ACHN (cell line): ENCODE measurements at places on chromosomes 13 and 19.

DNA sequence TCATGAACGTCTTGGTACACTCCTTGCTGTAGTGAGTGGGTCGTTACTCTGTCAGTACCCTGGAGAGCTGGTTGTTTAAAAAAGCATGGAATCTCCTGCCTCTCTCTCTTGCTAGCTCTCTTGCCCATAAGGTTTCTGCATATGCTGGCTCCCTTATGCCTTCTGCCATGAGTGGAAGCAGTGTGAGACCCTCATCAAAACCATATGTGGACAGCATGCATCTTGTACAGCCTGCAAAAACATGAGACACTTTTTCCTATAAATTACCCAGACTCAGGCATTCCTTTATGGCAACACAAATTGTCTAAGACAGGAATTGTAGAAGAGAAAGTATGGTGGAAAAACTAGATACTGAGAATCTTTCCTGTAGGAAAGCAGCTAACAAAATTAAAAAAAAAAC, 516.3 kb downstream of the SLITRK6 start:
- DNase-seq = no peak

- DNase-seq = no peak
Observed at GRCh38 chr13:113048766-113049165, 56.8 kb upstream of the F7 start.

- no peak for DNase-seq
Observed at GRCh38 chr19:46386151-46386550, 27.2 kb downstream of the CCDC8 start.

GRCh38 chr19:7860714-7861618, 13.2 kb downstream of the PRR36 start:
- no peak for DNase-seq

- DNase-seq = no peak
Observed at GRCh38 chr13:51628059-51628852, 44.0 kb downstream of the WDFY2 start.

DNA sequence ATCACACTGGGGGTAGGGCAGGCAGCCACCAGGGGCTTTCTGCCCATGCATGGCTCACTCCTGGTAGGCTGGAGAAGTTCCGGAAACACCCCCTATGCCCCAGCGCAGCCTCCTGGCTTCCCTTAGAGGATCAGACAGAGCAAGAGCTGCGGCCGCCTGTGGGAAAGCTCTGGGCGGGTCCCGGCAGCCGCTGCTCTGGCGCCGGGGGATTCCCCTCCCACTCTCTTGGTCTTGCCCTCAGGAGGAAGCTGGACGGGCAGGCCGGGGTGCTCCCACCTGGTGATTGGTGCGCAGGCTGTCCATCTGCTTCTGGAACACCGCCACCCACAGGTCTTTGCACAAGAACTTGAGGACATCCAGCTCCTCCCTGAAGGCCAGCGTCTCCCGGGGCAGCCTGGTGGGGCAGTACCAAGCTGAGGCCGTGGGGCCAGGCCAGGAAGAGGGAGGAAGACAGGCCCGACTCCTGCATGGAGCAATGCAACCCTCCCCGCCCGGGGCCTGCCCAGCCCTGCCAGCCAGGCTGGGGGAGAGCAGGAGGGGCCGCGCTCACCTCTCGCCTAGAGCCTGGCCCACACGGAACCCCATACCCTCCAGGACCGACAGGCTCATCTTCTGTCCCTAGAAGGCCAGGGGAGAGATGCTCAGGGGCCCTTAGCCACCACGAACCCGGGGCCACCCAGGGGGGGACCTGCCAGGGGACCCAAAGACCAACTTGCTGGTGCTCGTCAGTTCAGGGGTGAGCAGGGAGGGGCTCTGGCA, 4.0 kb upstream of the NKPD1 start:
- DNase-seq = no peak

GRCh38 chr19:51559240-51559639, 11.8 kb upstream of the ZNF175 start:
- DNase-seq = no peak

- peak; percentile 82 for DNase-seq
Observed at GRCh38 chr13:27374650-27375049, 49.8 kb upstream of the GTF3A start.

DNA sequence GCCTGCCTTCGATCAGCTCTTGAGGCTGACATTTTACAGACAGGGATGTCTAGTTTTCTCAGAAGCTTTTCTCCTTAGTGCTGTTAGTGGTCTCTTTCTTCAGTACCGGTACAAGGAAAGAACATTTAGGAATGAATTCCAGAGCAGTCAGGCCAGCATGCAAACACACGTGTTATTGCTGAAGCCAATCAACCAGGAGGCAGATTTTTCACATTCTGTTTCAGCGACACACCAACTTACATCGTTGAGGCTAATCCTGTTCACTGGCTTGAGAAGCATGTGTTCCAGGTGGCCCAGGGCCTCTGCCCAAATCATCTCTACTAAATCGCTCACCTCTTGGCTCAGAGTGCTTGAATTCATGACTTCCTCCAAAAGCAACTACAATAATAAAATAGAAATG, 19.2 kb downstream of the PARP4 start:
- peak; percentile 14 for DNase-seq

GRCh38 chr19:16232127-16232526, 34.4 kb downstream of the AP1M1 start:
- no peak for DNase-seq

DNA sequence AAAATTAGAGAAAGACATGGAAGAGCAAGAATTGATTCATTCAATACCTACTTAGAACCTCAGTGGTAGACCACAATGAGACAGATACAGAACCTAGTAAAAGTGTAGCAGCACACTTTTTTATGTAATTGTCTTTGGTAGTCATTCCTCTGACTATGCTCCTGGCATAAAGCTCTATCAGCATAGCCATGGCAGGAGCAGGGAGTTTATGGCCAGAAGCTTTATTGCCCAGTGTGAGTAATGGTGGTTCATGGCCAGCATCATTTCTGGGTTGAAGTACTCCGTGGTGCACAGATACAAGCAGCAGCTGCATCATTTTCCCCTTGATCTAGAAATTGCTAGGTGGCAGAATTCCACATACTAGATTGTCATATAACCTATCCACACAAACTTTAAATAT, 352.6 kb downstream of the TBC1D4 start:
- DNase-seq = no peak

DNA sequence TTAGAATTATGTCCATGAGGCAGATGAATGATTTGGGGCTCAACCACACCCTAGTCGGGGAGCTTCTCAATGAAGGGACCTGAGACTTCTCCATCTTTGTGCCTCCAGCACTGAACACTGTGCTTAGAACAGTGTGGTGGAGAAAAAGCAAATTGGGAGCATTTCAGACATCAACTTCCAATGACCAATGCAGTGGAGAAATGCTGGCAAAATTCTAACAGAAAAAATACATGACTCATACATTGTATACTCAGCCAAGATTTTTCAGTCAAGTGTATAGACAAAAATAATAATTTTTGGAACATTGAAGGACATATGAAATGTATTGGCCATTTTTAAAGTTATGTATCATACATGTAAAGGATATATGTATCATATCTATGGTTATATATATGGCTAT, 134.7 kb downstream of the FGF14 start:
- DNase-seq = no peak

GRCh38 chr19:28905996-28906395, 307.0 kb downstream of the UQCRFS1 start:
- no peak for DNase-seq

GRCh38 chr13:40186041-40186440, 480.4 kb downstream of the FOXO1 start:
- no peak for DNase-seq

GRCh38 chr13:21359855-21360254, 99.2 kb downstream of the ZDHHC20 start:
- DNase-seq = no peak

DNA sequence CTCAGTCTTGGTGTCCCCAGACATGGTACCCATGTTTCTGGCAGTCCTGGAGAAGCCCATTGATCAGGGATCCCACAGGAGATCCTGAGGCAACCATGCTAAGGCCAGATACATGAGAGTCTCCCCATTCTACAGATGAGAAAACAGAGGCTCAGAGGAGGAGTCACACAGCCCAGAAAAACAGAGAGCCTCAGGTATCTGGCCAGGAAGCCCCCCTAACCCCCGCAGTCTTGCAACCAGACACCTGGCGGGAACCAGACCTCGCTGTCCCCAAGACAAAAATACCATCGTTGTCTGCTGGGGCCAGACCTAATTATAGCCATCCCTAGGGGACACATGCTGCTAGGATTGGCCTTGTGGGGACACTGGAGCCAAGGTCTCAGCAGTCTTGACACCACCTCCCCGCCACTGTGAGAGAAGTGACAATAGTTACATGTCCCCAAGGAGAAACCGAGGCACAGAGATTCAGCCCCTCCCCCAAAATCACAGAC, 1.6 kb upstream of the PDE4C start:
- DNase-seq = no peak

GRCh38 chr19:49845414-49845813, 5.5 kb upstream of the PTOV1 start:
- no peak for DNase-seq

DNA sequence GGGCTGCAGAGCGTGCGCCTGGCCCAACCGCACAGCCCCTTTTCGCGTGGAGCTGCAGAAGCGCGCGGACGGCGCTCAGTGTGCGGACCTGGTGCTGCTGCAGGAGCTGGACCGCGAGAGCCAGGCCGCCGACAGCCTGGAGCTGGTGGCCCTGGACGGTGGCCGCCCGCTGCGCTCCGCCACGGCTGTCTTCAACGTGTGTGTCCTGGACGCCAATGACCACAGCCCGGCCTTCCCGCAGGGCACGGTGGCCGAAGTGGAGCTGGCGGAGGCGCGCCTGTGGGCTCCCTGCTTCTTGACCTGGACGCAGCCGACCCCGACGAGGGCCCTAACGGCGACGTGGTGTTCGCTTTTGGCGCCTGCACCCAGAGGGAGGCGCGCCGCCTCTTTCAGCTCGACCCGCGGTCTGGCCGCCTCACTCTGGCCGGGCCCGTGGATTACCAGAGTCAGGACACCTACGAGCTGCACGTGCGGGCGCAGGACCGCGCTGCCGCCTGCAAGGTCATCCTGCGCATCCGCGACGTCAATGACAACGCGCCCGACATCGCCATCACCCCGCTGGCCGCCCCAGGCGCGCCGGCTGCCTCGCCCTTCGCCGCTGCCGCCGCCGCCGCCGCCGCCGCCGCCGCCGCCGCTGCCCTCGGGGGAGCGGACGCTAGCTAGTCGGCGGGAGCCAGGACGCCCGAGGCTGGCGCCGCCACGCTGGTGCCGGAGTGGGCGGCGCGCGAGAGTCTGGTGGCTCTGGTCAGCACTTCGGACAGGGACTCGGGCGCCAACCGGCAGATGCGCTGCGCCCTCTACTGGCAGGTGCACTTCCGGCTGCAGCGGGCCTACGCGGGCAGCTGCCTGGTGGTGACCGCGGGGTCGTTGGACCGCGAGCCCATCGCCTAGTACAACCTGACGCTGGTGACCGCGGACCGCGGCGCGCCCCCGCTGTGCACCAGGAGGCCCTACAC, 172.2 kb downstream of the OLFM4 start:
- DNase-seq = no peak

DNA sequence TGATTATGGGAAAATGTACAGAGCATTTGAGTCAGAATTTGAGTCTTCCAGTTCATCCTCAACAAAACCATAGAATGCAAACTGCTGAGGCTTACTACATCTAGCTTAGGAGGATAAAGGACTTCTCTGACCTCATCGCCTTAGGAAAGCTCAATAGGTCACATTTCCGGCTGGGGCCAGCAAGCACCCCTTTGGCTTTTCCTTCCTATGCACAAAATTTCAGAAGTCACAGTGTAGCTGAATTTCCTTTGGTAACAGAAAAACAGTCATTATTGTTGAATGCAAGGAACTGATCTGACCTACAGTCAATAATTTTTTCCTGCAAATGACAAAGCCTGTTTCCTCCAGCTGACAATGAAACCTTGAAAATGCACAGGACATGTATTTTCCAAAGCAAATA, 32.8 kb upstream of the LRCH1 start:
- no peak for DNase-seq

- no peak for DNase-seq
Observed at GRCh38 chr19:50535672-50536187, 22.0 kb upstream of the ASPDH start.

- no peak for DNase-seq
Observed at GRCh38 chr13:66553391-66553790, 676.7 kb downstream of the PCDH9 start.

DNA sequence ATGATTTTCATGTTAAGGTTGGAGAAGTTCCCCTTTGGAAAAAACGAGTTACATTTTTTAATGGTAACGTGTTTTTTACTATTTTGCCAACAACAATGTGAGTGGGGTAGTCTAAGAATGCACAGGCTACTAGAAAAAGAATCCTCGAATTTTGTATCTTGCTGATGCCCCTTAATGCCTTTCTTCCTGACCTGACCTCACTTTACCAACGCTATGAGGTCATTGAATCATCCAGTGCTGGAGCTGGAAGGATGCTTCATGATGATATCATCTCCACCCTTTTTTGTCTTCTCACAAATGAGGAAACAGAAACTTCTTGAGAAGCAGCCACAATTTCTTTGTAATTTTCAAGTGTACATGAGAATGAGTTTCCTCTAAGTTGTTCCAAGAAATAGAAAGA, 8.2 kb upstream of the UBL3 start:
- DNase-seq = no peak

DNA sequence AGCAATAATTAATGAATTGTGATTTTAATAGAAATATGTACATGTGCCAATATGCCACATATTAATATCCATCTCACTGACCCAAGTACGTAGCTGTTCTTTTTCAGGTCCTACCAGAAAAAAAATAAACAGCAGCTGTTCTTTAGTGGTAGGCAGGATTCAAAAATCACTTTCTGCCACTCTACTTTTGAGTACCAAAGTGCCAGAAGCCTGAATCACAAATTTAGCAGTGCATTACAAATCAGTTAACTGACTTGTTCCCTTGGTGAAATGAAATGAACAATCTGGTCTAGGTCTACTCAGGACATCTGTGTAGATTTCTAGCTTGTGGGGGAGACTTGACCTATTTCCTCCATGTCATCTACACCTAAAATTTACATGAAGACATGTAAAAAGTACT, 775.5 kb upstream of the GPC6 start:
- no peak for DNase-seq

DNA sequence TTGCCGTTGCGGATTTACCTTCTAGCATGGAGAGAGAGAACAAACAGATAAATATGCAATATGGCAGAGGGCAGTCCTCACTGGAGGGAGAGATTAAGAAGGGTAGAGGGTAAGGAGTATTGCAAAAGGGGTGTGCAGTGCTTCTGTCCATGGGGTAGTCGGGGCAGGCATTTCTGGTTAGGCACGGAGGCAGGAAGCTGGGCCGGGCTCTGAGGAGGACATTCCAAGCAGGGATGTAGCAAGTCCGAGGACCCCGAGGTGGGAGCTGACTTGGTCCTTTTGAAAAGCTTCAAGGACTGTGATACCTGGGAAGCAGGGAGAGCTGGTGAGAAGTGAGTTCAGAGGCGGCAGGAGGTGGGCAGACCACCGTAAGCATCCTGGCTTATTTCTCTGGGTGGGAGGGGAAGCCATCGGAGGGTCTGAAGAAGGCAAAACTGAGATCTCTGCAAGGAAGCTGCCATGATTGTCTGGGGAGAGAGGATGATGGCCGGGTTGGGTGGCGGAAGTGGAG, 214.9 kb downstream of the FGF9 start:
- no peak for DNase-seq

DNA sequence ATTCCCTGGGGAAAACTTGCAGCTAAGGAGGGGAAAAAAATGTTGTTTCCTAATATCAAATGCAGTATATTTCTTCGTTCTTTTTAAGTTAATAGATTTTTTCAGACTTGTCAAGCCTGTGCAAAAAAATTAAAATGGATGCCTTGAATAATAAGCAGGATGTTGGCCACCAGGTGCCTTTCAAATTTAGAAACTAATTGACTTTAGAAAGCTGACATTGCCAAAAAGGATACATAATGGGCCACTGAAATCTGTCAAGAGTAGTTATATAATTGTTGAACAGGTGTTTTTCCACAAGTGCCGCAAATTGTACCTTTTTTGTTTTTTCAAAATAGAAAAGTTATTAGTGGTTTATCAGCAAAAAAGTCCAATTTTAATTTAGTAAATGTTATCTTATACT, 33.6 kb downstream of the TNFSF11 start:
- DNase-seq = no peak
